ENCODE measurements at places on chromosomes 1 and 21.
A peak's percentile ranks its signal among the peaks of the same experiment; 100 is the strongest.

DNA sequence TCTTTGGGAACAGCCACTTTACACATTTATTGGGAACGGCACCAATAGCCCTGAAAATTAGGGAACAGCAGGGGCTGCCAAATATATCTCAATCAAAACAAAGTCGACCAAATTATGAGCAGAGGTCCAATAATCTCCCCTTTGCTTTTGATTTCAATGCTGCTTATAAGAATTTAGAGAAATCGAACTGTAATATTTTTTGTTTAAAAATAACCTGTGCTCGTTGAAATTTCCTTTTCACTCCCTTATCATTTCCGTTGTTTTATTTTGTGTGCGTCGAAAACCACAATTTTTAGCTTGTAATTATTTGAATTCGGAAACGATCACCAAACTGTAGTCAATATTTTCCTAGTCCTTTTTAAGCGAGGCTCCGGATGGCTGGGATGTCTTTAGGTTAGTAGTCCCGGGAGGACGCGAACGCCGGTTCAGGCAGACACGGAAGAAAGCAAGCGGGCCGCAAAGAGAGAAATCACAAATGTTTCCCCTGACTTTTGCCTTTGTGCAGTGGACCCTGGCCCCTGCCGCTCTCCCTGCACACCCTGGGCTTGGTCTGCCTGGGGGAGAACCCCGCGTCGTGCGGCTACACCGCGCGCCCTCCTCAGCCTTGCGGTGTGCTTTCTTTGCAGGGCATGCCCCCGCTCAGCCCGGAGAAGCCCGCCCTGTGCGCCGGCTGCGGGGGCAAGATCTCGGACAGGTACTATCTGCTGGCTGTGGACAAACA, 2.3 kb downstream of the LHX9 start:
- no peak for ATAC-seq

- ATAC-seq = peak; percentile 87
Observed at GRCh38 chr1:31593770-31594632, 17.7 kb downstream of the TINAGL1 start.

- no peak for ATAC-seq
Observed at GRCh38 chr1:214066936-214067335, 79.2 kb downstream of the PROX1 start.

DNA sequence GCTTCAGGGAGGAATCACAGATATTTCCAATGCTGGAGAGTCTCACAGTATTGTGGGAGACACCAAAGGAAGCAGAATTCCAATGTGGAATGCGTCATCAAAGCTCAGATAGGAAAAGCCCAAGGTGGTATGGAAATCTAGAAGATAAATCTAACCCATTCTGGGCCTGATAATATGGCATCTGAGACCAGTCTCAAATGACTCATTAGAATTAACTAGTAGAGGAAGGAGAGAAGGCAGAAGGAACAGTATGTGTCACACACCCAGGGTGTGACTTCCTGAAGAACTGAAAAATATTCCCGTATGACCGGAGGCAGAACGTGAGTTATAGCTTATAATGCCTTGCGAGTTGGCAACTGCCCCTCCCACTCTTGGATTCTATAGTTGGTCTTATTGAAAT, 499.2 kb downstream of the PLPP3 start:
- ATAC-seq = no peak

DNA sequence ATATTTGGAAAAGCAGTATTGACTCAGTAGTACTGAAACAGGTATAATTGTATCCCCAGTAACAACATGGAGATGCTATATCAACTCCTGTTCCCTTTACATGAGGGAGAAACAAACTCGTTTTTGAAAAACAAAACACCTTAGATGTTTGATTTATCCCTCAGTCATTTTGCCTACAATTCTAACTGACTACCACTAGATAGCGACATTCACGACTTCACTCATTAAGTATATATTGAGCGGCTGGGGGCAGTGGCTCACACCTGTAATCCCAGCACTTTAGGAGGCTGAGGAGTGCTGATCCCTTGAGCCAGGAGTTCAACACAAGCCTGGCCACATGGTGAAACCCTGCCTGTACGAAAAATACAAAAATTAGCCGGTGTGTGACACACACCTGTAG, 83.3 kb downstream of the CYYR1 start:
- ATAC-seq = no peak

DNA sequence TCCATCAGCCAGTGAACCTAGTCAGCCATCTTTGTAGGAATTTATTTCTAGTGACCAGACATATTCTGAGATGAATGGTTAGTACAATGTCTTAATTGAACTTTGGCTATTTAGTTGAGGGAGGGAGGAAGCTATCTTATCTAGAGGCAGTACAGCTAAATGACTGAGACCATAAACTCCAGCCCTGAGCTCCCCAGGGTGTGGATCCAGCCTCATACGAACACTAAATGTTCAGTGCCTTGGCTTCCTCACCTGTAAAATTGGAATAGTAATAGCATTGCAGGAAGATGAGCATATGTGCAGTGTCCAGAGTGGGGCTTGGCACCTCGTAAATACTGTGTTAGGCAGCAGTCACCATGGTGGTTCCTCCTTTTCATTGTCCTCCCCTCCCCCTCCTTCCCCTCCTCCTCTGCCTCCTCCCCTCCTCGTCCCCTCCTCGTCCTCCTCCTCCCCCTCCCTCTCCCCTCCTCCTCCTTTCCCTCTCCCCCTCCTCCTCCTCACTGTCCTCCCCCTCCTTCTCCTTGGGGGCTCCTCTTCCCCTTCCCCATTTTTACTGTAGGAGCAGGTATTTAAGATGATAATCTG, 108.2 kb downstream of the GALNT2 start:
- no peak for ATAC-seq

- ATAC-seq = peak; percentile 34
Observed at GRCh38 chr1:40783001-40783905, at the start of gene KCNQ4. KCNQ4 (plus strand) TSS chr1:40783787; CDS start chr1:40784094, 307 bp downstream.

- no peak for ATAC-seq
Observed at GRCh38 chr1:160608057-160608456, 28.8 kb upstream of the CD84 start.

DNA sequence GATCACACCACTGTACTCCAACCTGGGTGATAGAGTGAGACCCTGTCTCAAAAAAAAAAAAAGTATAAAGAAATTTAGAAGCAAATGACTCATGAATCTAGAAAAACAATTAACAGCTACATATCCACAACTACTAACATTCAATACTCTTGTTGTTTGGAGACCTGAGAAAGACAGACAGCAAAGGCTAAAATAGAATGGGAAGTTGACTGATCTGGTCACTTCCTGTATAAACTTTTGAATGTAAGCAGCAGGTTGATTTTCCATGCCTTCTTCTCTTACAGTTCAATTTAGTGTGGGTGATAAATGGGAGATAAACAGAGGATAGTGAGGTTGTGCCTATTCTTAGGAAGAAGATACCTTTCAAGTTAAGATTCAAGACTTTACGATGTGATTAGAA, 85.2 kb downstream of the TGFB2 start:
- no peak for ATAC-seq

- ATAC-seq = no peak
Observed at GRCh38 chr1:185727726-185728125, 6.5 kb upstream of the HMCN1 start.
